ENCODE measurements at places on chromosomes 12 and 14.

- DNase-seq, result no peak
Observed at GRCh38 chr14:96135285-96135684, 69.4 kb upstream of the BDKRB2 start.

DNA sequence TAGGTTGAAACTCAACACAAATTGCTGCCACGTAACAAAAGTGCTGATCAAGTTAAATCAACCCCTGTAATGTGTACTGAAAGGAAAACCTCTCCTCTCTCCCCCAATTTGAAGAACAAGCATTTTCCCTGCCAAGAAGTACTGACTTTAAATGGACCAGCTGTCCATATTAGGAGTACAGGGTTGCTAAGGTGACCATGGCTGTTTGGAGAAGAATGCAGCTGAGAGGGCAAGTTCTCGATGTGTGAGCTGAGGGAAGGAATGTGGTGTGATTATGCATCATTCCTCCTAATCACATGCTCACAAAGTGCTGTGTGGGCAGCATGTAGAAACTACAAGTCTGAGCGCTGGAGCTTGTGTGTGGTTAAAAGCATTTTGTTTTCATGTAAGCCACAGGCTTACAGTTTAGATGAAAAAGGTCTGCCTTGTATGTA is 50.9 kb upstream of the CCT2 start:
- no peak for DNase-seq

DNA sequence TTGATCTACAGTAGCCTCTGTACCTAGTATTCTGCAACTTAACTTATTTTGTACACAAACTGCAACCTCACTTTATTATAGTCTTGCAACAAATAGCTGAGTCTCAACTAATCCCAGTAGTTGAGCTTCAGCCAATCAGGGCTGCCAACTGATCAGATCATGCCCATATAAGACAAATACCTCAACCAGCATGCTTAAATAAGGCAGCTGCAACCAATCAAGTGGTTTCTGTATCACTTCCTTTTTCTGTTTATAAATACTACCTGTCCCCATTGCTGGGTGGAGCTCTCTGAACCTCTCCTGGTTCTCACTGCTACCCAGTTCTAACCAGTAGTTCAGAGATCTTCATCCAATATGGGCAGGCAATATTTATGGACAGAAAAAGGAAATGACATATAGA is 248.5 kb upstream of the FBXO33 start:
- no peak for DNase-seq

DNA sequence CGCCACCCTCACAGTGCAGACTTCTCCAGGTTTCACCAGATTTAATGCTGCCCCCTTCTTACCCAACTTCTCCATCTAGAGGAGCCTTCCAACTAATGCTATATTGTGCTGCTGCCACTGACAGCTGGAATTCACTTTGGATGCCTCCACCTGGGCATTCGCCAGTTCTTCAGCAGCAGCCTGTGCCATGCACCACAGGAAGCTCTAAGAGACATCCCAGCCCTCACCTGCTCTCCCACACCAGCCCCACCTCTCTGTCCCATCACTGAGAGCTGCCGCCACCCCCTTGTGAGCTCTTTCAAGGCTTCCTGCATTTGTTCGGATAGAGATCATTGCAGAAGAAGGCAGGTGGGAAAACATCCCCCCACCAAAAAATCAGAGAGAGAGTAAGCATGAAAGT is 4.6 kb upstream of the KRT2 start:
- DNase-seq, result no peak

DNA sequence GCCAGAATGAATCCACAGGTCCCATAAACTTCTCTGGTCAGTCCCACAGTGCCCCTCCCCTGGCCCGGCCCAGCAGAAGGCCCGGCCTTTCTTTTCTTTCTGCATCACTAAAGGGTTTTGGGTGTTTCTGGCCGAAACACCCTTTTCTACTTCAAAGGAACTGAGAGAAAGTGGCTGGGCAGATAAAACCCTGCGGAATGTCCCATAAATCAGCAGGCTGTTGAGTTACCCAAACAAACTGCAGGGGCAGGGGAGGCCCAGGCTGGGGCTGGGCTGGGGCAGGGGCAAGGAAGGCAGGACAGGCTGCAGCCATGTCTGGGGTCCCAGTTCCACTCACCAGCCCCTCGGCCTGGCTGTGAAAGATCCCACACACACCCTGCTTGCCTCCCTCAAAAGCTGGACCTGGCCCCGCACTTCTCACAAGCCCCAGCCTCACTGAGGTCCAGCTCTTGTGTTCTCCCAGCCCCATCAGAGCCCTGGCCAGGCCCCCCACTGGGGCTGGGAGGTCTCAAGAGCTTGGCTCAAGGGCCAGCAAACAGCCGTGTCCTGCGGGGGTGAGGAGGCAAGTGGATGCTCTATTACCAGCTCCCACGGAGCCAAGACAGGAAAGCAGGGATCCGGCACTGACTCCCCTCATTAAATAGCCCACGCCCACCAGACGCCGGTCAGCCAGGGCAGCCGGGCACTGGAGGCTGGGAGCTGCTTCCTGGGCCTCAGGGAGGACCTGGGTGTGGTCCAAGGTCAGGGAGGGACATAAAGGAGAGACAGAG is 41.9 kb downstream of the CCNK start:
- no peak for DNase-seq

DNA sequence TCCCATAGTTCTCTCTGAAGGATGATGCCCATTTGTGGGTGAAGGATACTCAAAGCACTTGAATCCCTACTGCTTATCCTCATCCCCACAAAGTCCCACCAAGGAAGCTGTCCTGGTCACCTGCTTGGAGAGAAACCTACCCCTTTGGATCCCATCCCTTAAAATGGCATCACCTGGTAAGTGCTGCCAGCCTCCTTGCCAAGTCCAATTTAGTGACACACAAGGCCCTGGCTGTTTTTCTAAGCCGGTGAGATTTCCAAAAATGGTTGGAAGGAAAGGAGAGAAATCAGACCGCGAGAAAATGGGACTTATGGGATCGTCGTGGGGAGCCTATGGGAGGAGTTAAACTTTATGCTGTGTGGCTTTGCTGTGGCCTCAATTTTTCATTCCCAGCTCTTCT is 358.2 kb downstream of the FUT8 start:
- DNase-seq, result no peak

GRCh38 chr12:132471011-132471857 is 18.7 kb upstream of the FBRSL1 start:
- no peak for DNase-seq
